ENCODE measurements at places on chromosomes 5 and 9. TPM values are rescaled to one million over a fixed set of nuclear protein-coding genes. Genes with fewer than 3 reads are reported as not detected.

SPINK7 gene
- total RNA-seq: not detected

COL23A1 gene
- not detected for total RNA-seq

PCDHB16 gene
- 0.25 TPM for total RNA-seq

DNA sequence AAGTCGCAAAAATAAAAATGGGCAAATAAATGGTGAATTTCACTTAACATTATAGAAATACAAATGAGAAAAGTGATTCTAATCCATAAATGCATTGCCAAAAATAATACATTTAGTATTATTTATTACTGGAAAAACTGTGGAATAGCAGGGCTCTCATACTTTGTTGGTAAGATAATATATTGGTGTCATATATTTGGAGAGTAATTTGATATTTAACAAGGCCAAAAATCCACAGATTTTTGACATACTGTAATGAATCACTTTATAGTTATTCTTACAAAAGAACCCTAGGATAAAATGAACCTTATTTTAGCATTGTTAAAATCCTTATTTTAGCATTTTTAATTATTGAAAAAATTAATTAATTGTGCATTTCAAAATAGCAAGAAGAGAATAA lies 397.2 kb upstream of the DAB2 start:
- no peak for DNase-seq

- no peak for DNase-seq
Observed at GRCh38 chr5:71576241-71576640, 10.9 kb upstream of the MCCC2 start.

- DNase-seq: peak; percentile 20
Observed at GRCh38 chr9:98657897-98658296, 50.8 kb downstream of the GABBR2 start.

- peak; percentile 25 for DNase-seq
Observed at GRCh38 chr5:37248421-37248969, 681 bp downstream of the CPLANE1 start.

DNA sequence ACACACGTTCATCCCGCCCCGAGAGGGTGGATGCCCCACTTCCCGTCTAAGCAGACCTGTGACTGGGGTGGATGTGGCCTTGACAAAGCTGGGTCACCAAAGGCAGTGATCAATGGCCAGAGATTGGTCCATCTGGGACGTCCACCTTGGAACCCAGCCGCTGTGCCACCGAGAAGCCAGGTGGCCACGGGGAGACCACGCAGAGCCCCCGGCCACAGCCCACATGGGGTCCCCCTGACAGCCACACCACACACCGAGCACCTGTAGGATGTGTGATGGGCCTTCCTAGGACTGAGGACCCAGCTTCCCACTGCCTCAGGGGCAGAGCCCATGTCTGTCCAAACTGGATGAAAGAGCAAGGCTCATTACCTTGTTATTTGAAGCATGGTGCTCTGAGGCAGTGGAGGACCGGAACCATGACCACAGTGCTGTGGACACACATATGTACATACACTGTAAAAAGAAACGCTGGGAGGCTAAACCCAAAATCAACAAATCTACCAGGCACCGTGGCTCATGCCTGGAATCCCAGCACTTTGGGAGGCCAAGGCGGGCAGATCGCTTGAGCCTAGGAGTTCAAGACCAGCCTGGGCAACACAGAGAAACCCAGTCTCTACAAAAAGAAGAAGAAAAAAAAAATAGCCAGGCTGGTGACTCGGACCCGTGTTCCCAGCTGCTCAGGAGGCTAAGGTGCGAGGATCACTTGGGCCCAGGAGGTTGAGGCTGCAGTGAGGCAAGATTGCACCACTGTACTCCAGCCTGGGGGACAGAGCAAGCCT lies 50.1 kb downstream of the MRPL36 start:
- DNase-seq: no peak

Data from fibroblast of the aortic adventitia (primary cell).